DMS 273 treated with DMSO at 0.1 percent for 48 hours (cell line): ENCODE measurements at places on chromosomes 6 and 20.

DNA sequence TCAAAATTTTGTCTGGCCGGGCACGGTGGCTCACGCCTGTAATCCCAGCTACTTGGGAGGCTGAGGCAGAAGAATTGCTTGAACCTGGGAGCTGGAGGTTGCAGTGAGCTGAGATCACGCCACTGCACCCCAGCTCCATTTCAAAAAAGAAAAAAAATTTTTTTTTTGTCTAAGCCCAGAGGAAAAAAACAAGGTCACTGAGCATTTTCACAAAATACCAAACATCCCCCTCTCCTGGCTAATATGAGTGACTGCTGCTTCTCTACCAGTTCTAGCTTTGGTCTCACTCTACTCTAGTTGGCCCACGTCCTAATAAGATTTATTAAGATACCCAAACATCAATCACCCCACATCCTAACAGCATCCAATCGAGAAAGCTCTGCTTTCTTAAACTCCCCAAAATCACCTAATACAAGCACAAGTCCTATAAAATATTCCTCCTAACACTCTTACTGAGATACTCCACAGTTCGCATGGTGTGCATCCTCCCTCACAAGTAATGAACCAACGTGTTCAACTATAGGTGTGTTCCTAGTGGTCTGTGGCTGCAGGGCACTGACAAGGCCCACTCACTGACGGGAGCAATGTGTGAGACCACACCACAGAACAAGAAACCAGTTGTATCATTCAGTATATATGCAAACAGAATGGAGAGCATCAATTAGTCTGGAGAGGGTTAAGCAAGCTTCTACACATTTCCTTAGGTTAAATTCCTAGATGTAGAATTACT lies 64.2 kb downstream of the FKBP5 start:
- no peak for DNase-seq

GRCh38 chr20:45842169-45842812 lies 8.7 kb downstream of the SNX21 start:
- peak; percentile 40 for DNase-seq

- no peak for DNase-seq
Measured at GRCh38 chr6:3748208-3749066, 3.1 kb downstream of the PXDC1 start.

DNA sequence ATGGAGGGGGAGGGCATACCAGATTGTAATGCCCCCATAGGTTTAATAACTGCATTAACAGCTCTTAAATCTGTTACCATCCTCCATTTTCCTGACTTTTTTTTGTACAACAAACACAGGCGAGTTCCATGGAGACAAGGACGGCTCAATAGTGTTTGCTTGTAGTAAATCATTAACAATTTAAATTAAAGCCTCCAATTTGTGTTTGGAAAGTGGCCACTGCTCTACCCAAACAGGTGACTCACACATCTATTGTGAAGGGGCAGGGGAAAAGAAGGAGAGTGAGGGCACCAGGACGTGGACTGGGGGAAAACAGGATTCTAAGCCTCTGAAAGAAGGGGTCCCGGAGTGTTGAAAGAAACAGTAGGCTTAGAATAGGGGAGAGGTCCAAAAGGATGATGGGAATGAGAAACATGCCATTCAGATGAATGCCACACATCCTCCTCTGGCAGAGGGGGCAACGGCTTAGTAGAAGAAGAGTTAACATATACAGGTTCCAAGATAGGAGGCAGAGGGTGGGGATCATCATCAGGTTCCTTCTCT lies 6.9 kb downstream of the GLYATL3 start:
- DNase-seq = no peak

DNA sequence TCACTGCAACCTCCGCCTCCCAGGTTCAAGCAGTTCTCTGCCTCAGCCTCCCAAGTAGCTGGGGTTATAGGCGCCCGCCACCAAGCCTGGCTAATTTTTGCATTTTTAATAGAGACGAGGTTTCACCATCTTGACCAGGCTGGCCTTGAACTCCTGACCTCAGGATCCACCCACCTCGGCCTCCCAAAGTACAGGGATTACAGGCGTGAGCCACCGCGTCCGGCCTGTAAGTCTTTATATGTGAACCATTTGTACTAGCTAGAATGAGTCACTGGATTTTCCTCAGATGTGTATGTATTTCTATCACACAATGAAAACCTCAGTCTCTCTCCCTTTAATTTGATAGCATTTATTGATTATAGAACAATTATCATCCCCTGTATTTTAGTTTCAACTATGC lies 34.0 kb downstream of the ITCH start:
- DNase-seq = no peak
